ENCODE measurements at places on chromosomes 16 and 17. TPM values are rescaled to one million over a fixed set of nuclear protein-coding genes. Genes with fewer than 3 reads are reported as not detected.
A peak's percentile ranks its signal among the peaks of the same experiment; 100 is the strongest.

GRCh38 chr17:35988164-35988563, 1.6 kb upstream of the CCL14 start:
- no peak for DNase-seq

- peak; percentile 74 for DNase-seq
Measured at GRCh38 chr16:25108054-25108453, 3.5 kb upstream of the LCMT1 start.

- DNase-seq, result no peak
Measured at GRCh38 chr16:50708373-50709060, 15.1 kb downstream of the NOD2 start.

DNA sequence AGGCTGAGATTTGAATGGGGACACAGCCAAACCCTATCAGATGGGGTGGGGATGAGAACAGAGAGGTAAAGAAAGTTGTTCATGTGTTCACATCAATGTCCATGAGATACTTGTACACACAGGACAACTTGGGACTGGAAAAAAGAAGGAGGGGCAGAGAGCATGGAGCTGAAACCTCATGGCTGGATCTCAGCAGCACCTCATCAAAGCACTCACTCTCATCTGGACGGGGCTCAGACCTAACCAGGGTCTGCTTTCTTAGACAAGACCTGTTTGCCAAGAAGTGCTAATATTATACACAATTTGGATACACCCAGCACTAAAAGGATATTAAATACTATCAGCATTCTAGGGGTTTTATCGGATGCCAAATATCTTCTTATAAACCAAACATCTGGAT, 399.8 kb downstream of the SLC39A11 start:
- DNase-seq, result no peak

DNA sequence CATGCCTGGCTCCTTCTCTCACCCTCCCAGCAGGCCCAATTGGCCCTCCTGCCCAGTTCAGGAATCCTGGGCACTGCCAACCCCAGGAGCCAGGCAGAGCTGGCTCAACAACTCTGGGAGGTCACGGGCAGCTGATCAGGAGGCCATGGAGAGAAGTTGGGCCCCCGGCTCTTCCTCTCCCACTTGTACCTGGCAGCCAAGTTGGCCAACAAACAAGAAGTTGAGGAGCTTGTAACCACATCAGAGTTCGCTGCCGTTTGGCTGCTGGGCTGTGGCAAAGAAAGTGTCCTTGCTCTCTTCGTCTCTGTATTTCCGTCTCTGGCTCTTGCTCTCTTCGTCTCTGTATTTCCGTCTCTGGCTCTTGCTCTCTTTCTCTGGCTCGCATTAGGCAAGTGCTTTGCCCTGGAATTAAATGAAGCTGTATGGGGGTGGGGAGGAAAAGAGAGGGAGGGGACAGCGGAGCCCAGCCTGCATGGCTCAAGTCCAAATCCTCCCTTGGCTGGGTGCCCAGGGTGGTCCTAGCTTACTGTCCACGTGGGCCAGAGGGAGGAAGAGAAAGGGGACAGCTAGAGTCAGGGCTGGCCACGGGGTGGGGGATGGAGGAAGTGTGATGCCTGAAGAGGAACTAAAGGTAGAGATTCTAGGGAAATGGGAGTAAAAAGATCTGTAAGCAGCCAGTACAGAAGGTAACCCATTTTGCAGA, 7.8 kb upstream of the TMEM132E start:
- DNase-seq, result no peak

GRCh38 chr16:77307426-77308162, 108.4 kb downstream of the SYCE1L start:
- DNase-seq, result no peak

GRCh38 chr16:4800290-4801041, 2.0 kb downstream of the ROGDI start:
- peak; percentile 46 for DNase-seq

- DNase-seq, result no peak
Measured at GRCh38 chr16:58217311-58217925, 19.5 kb upstream of the CSNK2A2 start.

- no peak for DNase-seq
Measured at GRCh38 chr17:31534223-31534888, 142.9 kb downstream of the RAB11FIP4 start.

DNA sequence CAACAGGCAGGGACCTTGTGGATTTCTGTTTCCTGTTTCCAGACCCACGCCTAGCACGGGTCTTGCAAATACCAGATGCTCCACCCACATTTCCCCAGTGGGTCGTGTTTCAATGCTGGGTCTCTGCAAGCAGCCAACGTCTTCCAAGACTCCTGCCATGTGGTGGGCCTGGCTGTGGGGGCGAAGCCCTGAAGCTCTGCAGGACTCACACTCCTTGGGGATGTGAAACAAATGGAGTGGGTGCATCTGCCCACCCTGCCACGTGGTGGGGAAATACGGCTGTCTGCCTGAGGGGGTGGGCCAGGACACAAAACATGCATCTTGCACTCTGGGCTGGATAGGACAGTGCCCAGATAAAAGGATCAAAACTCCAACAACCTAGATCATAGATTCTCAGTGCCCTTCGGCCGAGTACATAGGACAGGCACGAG, 32.6 kb downstream of the FA2H start:
- no peak for DNase-seq

DNA sequence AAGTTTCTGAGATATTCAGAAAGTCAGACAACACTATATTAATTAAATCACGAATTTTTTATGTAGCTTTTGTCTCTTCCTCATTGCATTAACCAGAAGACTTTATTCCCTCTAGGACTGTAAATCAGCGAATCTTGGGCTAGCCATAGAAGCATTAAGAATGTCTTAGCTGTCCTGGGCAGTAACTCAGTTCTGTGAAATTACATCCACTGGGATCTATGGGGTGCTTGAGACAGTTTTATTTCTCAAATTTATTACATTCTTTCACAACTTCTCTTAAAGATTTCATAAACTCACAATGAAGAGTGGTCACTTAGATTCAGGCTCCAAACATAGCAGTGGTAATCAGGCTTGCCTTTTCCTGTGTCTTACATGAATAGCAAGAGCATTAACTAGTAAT, 1153.4 kb downstream of the CDH8 start:
- no peak for DNase-seq

DNA sequence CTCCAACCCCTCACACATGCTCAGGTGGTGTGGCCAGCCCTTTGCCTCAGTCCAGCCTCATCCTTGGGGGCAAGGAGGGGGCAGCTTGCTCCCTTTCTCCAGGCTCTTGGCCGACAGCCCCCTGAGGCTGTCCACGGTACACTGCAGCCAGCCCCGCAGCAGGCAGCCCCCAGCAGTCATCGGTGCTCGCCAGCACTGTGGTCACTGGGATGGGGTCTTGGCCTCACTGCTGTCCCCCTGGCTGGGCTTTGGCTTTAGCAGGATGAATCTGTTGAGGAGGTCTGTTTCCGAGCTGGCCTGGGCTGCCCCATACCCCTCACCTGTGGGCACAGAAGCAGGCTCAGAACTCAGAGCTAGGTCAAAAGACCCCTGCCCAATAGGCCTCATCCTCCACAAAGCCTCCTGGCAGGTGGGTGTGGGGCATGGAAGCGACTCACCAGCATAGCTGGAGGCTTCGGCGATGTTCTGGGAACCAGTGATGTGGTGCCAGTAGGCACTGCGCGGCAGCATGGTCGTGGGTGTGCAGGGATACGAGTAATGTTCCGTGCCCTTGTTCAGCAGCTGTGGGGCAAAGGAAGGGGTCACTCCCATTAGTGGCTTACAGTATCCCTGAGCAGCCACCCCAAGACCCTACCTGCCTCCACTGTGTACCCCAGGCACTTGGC, 10.8 kb downstream of the POLR2C start:
- DNase-seq, result no peak

GRCh38 chr17:58913971-58914769, 158.5 kb downstream of the PPM1E start:
- no peak for DNase-seq

DNA sequence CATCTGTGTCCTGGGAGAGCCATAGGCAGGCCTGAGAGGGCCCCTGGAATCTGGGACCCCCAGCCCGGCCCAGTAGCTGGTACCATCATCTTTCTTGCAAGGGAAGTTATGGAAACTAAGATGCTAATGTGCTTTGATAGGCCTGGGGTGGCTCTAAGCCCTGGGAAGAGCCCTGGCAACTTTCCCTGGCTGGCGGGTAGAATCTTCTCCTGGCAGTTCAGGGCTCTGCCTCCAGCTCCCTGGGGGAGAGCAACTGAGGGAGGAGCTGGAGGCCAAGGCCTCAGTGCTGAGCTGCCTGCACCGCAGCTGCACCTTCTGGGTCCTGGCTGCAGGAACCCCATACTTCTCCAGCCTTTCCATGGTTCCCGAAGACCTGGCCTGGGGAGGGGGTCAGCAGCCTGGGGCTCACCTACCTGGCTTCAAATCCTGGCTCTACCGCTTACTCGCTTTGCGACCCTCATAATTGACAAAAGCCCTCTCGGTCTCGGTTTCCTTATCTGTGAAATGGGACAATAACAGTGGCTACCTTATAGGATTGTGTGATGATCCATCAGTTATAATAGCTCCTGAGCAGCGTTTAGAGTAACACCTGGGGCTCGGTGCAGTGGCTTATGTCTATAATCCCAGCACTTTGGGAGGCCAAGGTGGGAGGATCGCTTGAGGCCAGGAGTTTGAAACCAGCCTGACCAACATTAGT, 333.7 kb downstream of the SEC14L1 start:
- DNase-seq, result no peak

DNA sequence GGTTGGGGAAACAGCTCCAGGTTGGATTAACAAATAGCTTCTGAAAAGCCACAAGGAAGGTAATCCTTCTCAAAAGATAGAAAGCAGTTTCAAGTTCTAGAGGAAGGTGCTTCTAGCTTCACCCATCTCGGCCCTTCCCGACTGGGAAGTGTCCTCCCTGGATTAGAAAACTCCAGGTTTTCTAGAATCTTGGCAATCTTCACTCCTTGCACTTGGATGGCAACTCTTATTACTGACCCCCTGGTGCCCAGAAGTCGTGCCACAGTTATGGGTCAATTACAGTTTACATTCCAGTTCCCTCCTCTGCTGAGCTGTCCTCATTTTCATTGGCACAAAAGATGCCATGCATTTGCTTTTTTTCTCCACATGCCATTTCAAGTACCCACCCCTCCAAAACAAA, 65.6 kb downstream of the SMG6 start:
- no peak for DNase-seq

DNA sequence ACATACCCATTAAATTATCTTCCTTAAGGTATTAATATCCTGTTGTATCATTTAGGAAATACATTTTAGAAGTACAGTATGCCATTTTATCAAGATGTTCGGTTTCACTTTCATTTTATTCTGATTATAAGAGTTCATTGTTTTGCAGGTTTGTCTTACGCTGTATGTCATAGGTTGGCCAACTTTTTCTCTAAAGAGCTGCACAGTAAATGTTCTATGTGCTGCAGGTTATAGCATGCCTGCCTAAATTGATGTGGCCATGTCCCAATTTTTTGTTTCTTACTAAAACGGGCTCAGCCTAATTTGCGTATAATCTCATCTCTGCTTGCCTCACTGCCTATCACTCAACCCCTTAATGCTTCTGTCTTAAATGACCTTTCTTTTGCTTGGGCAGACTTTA, 126.4 kb downstream of the USP22 start:
- no peak for DNase-seq

- no peak for DNase-seq
Measured at GRCh38 chr16:50941681-50942080, 199.8 kb downstream of the CYLD start.

- DNase-seq, result no peak
Measured at GRCh38 chr17:51169340-51169739, 3.1 kb downstream of the NME2 start.

DNA sequence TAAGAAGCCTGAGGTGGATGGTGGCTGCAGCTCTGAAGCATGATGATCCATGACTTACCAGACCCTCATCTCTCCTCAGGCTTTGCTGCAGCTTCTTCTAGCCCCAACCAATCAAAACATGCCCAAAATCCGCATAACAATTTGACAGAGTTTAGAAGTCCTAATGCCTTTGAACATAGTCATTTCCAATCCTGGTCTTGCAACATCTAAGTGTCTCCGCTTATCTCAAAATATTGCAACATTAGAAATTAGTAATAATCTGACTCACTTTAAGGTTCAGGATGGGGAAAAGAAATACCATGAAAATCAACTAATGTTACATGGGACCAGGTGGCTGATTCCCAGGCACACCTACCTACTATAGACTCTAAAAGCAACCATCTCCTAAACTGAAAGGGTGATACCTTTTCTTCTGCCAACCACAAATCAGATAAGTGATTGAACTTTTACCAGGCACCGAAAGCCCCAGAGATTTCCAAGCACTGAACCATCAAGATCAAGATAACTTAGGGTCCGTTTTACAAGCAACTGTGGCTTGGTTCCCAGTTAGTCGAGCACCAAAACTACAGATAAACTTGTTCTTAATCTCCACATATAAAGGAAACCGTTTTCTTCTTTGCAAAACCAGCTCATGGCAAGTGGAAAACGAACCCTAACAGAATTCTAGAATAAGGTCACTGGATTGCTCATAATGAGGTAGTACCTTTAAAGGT, 14.0 kb downstream of the ERN1 start:
- no peak for DNase-seq

DNA sequence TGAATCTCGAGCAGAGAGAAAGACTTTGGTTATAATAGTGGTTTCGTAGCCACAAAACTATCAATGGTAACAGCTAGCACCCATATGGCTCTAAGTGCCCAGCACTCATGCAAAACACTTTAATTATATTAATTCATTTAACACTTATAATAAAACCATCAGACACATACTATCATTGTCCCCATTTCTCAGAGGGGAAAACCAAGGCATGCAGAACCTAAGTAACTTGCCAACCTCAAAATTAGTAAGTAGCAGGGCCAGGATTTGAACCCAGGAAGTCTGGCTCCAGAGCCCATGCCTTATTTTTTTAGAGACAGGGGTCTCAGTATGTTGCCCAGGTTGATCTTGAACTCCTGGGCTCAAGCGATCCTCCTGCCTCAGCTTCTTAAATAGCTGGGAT, 145.6 kb upstream of the HS3ST2 start:
- DNase-seq, result no peak

DNA sequence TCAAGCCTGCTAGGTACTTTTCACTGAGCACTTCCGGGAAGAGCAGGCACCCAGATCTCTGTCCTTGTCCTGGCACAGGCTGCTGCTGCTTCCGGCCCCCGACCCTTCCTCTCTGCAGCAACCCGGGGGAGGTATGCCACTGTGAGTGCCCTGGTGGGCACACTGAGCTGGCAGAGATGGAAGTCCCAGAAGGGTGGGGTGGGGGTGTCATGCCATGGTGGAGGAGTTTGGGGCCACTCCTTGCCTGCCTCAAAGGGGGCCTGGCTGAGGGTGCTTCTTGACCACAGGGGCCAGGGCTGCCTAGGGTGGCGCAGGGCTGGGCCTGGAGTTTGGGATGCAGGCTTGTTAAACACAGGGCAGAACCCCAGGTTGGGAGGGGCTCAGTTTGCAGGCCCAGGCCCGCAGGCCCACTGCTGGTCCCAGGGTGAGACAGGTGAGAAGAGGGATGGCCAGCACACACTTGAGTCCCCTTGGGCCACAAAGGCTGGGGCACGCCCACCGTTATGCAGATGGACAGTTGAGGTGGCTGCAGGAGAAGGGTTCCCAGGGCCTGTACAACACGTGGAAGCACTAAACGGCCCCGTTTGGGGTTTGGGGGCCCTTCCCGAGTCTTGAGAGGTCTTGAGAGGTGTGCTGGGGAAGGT, 8.7 kb downstream of the TMEM235 start:
- peak; percentile 13 for DNase-seq

- DNase-seq, result no peak
Measured at GRCh38 chr17:48840441-48840840, 9.6 kb downstream of the CALCOCO2 start.

LHX1 gene
- not detected for polyA plus RNA-seq

RAD51D gene
- polyA plus RNA-seq, result 16.2 TPM

C16orf92 gene
- not detected for polyA plus RNA-seq

SLC5A11 gene
- polyA plus RNA-seq, result 0.84 TPM

SLC35G6 gene
- not detected for polyA plus RNA-seq

EXOC3L1 gene
- polyA plus RNA-seq, result not detected

LITAFD gene
- polyA plus RNA-seq, result not detected

Data from B cell (primary cell).